ENCODE measurements at places on chromosomes 6 and 20.

DNA sequence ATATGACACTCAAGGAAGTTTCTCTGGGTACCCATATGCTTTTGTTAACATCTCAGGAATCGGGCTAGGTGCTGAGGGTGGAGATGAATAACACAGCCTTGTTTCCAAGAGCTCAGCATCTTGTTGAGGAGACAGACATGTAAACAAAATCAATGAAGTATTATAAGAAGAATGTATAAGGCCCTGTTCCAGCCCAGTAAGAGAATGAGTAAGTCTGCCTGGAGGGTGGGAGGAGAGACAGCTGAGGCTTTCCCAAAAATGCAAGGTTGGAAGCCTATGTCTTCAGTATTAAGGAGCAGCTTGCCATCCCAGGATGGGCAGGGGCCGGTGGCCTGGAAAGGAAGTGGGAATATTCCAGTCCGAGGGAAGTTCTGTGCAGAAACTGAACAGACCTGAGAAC, 615.3 kb upstream of the BTBD3 start:
- no peak for DNase-seq

DNA sequence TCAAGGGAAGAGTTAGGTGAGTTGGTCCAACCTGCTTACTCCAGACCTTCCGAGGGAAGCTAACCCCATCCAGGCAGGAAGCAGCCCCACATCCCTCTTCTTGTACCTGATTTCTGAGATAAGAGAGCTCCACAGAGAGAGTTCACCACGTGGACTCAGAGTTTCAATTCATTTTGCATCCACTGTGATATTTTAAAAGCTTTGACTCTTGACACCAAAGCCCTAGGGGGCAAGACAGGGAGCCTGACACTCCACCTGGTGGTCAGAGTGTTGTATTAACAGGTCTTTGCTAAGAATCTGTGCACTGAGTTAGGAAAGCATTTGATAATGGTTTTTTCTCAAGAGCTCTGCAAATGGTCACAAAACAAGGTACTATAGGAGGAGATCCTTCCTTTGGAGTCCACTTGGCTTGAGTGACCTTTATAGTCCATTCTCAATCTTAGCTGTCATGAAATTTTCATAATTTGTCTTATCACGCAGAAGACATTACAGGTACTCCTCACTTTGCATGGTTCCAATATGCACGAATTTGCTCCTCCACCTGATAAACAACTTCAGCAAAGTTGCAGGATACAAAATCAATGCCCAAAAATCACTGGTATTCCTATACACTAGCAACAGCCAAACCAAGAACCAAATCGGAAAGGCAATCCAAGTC, 56.2 kb upstream of the RIPOR2 start:
- no peak for DNase-seq

DNA sequence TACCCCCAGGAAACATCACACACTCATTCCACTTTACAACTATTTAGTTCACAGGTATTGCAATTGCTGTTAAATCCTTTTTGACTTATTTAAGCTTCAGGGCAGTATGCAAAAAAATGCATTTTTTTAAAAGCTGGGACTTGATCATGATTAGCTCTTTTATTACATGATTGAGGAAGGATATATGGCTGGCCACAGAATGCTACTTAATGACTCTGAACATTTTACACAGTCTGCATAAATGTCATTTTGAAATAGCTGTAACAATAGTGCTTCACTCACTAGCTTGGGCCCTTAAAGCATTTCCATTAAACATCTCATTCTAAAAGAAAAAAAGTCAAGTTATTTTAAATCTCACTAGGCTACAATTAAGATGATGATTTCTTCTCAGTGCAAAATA, 429.7 kb downstream of the FRK start:
- no peak for DNase-seq

- no peak for DNase-seq
These were observed 53.0 kb upstream of the SUPT3H start for GRCh38 chr6:45430590-45431202.

- no peak for DNase-seq
These were observed 189.7 kb downstream of the LRFN2 start for GRCh38 chr6:40397287-40398033.

- DNase-seq, result no peak
These were observed 98.1 kb upstream of the THEMIS start for GRCh38 chr6:127998985-127999384.

DNA sequence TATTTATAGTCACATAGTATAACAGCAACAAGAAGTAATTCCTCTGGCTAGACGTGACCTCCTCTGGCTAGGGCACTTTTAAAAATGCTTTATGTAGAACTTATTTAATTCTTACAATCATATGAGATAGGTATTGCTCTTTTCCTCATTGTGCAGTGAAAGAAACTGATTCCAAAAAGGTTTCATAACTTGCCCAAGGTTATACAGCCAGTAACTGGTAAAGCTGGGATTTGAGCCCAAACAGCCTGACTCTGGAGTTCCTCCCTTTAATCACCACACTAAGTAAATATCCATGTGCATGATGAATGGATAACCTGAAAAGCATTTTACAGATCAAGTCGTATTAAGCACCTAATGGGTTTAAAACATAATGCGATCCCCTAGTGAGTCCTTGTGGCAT, 214.6 kb downstream of the PRL start:
- no peak for DNase-seq

GRCh38 chr6:142332393-142333098, 30.7 kb downstream of the ADGRG6 start:
- DNase-seq, result no peak

- DNase-seq, result no peak
These were observed 73.1 kb downstream of the PRND start for GRCh38 chr20:4794846-4795245.

GRCh38 chr20:6311841-6312655, 189.2 kb upstream of the FERMT1 start:
- peak; percentile 65 for DNase-seq

GRCh38 chr6:40466986-40467539, 120.1 kb downstream of the LRFN2 start:
- DNase-seq, result no peak

- no peak for DNase-seq
These were observed 24.4 kb downstream of the GCM1 start for GRCh38 chr6:53124131-53124800.
